ENCODE measurements at places on chromosomes 7 and 10.

GRCh38 chr7:156222611-156223010 lies 410.3 kb upstream of the SHH start:
- peak; percentile 34 for DNase-seq

GRCh38 chr7:2735744-2736143 lies 47.7 kb downstream of the AMZ1 start:
- DNase-seq: peak; percentile 56

GRCh38 chr7:49433794-49434193 lies 339.6 kb upstream of the VWC2 start:
- no peak for DNase-seq

DNA sequence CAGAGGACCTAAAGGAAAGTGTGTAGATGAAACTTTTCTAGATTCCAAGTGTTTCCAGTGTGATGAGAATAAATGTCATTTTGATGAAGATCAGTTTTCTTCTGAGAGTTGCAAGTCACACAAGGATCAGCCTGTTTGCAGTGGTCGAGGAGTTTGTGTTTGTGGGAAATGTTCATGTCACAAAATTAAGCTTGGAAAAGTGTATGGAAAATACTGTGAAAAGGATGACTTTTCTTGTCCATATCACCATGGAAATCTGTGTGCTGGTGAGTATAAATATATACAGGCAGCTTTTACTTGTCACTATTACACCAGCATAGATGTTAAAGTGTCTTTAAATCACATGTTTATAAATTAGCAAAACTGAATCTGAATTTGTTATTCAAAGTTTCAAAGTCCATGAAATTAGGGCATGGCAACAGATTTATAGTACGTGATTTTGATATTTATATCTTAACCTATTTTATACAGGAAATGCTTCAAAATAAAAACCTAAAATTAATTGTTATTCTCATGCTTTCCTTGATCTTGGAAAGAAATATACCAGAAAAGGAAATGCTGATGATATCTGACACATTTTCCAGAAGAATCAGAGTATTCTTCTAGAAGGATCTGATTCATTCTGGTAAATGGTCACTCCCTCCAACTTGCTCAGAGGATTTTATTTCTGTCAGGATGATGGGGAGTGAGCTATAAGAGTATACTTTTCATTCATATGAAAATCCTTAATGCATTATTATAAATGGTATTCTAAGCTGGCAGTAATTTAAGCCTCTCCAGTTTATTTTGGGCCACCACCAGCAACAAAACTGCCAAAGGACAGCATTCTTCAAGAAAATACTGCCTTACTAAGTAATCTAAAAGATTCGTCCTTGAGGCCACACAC lies 71.4 kb downstream of the ITGB8 start:
- no peak for DNase-seq

- no peak for DNase-seq
These were observed 46.9 kb downstream of the FAM13C start for GRCh38 chr10:59315465-59315864.

Data from right atrium auricular region (tissue), 2 donors.